NCI-H1105 treated with DMSO at 0.1 percent for 48 hours (cell line): ENCODE measurements at places on chromosomes 11 and 22.

- no peak for DNase-seq
These were observed 16.9 kb upstream of the PEX26 start for GRCh38 chr22:18060646-18061620.

DNA sequence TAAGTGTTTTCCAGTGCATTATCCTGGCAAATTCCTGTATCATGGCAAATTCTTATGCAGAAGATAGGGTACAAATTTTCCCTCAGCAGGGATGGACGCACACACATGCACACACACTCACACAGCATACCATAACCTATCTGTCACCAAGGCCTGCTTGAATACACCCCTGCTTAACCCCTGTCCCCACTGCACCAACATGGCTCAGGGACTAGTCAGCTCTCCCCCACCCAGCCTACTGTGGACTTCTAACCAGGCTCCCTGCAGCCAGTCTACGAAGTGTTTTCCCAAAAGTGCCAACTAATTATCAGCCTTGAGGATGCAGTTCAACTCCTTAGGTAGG lies 63.1 kb downstream of the RAB30 start:
- no peak for DNase-seq

DNA sequence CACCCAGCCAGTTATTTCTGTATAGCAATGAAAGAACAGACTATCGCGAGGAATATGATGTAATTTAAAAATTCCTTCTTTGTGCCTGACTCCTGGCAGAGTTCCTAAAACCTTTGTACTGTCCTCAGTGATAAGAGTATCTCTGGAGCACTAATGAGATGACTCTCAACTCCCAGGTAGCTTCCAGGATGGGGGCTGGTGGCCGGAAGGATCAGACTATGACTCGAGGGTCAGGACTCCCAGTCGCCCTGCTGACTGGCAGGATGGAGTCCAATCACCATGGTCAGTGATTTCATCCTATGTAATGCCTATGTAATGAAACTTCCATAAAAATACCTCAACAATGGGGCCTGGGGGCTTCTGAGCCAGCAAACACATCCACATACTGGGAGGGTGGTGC lies 135.1 kb downstream of the SHANK2 start:
- no peak for DNase-seq

- no peak for DNase-seq
These were observed 73.4 kb downstream of the PPP6R3 start for GRCh38 chr11:68533945-68534344.

- no peak for DNase-seq
These were observed 366.3 kb downstream of the TBC1D22A start for GRCh38 chr22:47128622-47129215.

- no peak for DNase-seq
These were observed 819 bp downstream of the JAML start for GRCh38 chr11:118223992-118224391.

GRCh38 chr11:1178201-1178885 lies 20.6 kb downstream of the MUC5AC start:
- DNase-seq: no peak

DNA sequence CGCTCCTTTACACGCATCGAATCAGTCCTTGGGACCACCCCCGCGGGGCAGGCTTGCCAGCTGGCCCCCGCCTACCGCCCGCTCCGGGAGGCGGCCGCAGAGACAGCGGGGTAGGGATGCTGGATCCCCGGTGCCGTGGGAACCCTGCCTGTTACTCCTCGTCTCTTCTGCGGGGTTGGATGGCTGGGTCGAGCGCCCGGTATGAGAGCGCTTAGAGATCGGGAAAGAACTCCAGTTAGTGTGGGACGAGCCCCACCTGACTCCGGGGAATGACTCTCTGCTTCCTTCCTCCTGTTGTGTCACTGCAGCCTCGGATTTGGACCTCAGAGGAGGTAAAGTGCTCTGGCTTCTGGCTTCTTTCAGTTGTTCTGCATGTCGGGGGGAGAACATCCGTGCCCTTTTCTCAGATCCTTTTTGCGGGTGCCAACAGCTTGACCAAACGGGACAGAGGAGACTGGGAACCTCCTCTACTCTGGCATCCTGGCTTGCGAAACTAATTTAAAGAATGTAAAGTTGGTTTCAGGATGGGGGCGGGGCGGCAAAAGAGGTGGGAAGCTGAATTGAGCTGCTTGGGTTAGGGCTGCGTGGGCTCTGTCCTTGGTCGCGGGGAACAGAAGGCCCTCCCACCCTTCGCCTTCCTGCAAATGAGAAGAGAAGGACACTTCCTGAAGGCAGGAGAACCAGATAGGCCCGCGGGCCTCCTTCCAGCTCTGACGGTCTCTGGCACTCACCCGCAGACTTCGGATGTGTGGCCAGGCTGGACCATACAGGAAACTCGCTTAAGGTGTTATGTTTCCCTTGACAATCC lies 938 bp downstream of the LAYN start:
- DNase-seq: no peak

- no peak for DNase-seq
These were observed 15.1 kb downstream of the TBX1 start for GRCh38 chr22:19775496-19776325.

DNA sequence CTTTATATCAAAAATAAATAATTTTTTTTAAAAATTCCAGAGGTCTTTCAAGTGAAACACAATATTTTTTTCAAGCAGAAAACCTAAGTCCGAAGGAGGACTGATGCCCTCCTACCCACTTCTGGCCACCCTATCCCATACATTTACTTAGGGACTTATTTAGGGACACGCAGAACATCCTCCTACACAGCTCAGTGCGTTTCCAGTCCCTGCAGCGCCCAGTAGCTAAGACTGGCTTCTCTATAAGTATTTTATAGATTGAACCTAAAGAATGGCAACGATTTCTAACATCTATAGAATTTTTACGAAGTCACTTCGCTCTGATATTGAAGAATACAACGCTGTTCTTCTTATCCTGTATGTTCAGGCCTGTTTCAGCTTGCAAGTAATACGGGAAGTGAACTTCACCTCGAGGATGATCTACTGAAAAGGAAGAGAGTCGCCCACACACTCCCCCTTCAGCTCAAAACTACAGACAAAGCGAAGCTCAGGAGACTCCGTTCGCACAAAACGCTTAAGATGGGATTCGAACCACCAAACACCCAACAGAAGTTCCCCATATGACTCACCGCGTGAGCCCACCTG lies 328 bp downstream of the CHEK2 start:
- DNase-seq: no peak

DNA sequence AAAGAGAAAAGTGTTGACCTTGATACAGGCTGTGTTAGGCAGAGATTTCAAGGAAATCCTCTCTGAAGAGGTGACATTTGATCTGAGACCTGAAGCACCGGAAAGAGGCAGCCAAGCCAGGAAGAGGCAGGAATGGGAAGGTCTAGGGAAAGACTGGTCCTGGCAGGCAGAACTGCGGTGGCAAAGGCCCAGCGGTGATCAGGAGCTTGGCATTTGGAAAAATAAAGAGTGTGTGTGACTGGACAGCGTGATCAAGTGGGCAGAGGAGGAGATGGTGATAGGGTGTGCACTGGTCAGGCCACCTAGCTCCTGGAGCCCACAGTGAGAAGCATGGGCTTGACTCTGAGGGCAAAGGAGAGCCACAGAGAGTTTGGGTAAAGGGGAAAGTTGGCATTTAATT lies 27.2 kb upstream of the GAB4 start:
- no peak for DNase-seq

DNA sequence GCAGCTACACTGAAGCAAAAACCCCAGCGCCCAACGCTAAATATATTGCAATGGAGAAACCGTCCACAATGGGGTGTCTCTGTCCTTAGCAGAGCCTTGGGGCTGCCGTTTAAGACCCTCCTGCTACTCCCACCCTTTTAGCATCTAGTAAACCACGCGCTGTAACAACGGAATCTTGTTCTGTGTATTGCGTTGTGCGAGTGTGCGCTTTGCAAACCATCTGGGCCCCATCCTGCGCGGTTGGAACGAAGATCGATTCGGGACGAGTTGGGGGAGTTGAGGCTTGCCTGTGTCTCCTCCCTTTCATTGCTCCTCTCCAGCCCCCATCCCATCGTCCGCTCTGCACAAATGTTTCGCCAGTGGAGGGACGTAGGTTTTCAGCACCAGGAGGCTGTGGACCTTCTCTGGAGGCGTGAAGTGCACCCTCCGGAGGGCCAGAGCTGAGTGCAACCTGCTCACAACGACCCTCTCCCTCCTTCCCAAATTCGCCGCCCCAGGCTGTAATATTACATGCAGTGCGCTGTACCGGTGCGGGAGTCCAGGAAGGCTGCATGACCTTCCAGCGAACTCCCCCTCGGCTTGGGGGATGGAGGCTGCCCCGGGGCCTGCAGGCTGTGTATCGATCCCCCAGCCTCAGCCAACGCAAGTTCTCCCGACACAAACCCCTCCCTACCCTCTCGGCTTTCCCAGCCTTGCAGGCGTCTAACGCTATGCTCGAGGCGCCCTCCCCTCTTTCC lies 1.6 kb upstream of the KMT2A start:
- DNase-seq: peak; percentile 66

GRCh38 chr11:131792243-131792642 lies 421.8 kb downstream of the NTM start:
- no peak for DNase-seq

- no peak for DNase-seq
These were observed 340.4 kb downstream of the ETS1 start for GRCh38 chr11:128246810-128247594.

GRCh38 chr11:120521176-120521575 lies 9.6 kb downstream of the GRIK4 start:
- DNase-seq: no peak

DNA sequence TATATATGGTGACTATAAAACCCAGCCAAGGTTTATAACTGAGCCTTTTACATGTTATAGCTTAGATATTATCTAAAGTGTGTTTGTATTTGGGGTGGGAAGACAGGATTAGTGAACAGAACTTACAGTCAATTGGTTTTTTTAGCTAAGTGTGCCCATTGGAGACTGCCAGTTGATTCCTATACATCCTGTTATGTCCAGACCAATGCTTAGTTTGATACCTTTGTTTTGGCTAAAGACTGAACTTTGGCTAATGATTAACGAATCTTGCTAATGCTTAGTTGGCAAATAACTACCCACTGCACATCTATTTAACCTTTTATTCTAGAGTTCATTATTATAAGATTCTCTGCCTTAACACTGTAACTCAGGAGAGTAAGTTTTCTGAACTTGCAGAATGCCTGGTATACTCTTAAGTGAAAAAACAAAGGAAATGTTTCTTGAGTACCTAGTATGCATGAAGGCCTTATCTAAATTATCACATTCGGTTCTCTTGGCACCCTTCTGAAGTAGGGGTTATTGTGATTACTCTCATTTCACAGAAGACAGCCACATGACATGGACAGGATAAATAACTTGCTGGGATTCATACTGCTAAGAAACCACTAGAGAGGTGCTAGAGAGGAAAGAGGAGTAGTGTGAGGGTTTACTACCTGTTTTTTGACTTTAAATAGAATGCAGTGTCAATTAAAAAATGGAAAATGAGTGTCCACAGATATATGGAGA lies 54.0 kb downstream of the KREMEN1 start:
- DNase-seq: no peak

GRCh38 chr11:77075425-77075905 lies 8.7 kb downstream of the CAPN5 start:
- DNase-seq: no peak

- no peak for DNase-seq
These were observed 71.4 kb upstream of the CCND1 start for GRCh38 chr11:69569306-69570200.

DNA sequence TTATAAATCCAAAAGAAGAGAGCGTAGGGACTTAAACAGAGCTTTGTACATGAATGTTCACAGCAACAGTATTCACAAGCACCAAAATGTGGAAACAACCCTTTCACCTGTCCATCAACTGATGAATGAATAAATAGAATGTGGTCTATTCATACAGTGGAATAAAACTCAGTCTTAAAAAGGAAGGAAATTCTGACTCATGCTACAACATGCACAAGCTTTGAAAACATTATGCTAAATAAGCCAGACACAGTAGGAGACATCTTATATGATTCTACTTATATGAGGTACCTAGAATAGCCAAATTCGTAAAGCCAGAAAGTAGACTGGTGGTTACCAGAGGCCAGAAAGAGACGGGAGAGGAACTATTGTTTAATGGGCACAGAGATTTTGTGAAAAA lies 74.3 kb downstream of the SHANK2 start:
- DNase-seq: no peak

DNA sequence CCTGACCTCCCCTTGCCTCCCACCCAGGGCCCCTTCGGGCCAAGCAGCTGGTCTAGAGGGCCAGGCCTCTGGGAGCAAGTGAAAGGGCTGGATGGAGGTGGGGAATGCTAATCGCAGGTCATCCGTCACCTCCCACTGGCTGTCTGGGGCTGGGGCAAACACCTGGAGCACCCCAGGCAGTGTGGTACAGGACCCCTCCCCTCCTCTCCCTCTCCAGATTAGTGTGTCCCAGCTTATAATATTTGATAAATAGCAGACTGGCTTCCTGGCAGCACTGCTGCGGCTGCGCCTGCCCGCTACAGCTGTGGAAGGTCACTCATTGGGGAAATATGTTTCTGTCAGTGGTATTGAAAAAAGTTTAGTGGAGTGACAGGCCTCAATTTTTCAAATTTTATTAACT lies 90.7 kb upstream of the PHOX2A start:
- DNase-seq: no peak

- DNase-seq: no peak
These were observed 18.4 kb downstream of the MTMR3 start for GRCh38 chr22:29901354-29901753.

GRCh38 chr11:34823639-34824038 lies 92.5 kb downstream of the APIP start:
- no peak for DNase-seq
